AG09319 (cell line): ENCODE measurements at places on chromosomes 6 and 20.

- DNase-seq: no peak
Measured at GRCh38 chr6:87341899-87342298, 2.7 kb upstream of the C6orf163 start.

GRCh38 chr6:107674995-107675738 is 148.9 kb downstream of the SCML4 start:
- DNase-seq: no peak

DNA sequence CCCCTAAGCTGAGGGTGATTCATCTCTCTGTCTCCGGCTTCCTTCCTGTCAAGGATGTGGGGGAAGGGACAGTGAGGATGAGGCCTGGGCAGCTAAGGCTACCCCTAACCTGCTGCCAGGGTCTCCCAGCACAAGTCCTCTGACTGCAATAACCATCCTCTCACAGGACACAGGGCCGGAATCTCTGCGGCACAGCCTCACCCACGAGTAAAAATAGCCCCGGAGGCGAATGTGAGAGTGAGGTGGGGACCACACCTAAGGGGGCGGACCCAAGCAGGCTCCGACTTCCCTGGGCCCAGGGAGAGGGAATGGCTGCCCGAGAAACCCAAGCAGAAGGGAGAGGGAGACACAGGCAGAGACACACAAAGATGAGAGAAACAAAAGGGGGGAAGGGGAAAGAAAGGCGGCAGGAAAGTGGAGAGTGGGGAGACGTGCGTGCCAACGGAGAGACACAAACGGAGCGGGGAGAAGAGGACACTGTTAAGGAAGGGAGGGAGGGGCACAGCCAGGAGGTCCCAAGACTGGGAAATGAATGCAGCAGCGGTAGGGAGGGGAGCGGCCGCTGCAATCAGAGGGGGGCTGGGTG is 1.4 kb downstream of the CLIC1 start:
- DNase-seq: no peak

- DNase-seq: no peak
Measured at GRCh38 chr6:143595251-143596036, 82.3 kb upstream of the PHACTR2 start.

- DNase-seq: no peak
Measured at GRCh38 chr20:24144371-24144770, 155.8 kb upstream of the GGTLC1 start.

DNA sequence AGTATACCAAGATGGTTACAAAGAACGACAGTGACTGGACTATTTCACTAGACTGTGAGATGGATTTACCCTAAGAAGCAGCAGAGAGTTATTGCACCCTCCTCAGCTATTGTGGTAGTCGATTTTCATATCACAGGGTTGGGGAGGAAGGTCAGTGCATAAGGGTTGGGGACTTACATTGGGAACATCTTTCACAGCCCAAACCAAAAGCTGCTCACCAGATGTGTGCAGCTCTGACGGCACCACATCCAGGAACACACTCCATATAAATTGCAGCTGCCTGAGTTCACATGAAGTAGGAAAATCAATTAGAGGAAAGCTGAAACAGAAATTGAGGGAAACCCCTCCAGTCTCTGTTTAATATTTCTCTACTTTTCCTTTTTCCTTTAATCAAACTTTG is 470.5 kb upstream of the NRSN1 start:
- no peak for DNase-seq

DNA sequence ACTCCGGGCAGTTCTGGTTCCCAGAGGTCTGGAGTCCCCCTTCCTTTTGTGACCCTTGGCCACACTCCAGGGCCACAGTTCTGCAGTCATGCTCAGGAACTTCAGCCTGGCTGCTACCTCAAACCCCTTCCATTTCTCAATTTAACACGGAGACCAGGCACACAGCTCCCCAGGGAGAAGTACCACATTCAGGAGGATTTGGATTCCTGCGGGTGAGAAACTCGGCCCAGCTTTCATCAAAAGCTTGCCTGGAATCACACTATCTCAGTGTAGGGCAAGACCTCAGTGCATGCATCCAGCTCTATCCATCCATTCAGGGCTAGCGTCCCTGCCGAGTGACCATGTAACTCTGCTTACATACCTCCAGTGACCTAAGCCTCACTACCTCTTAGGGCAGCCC is 16.8 kb upstream of the IP6K3 start:
- no peak for DNase-seq

DNA sequence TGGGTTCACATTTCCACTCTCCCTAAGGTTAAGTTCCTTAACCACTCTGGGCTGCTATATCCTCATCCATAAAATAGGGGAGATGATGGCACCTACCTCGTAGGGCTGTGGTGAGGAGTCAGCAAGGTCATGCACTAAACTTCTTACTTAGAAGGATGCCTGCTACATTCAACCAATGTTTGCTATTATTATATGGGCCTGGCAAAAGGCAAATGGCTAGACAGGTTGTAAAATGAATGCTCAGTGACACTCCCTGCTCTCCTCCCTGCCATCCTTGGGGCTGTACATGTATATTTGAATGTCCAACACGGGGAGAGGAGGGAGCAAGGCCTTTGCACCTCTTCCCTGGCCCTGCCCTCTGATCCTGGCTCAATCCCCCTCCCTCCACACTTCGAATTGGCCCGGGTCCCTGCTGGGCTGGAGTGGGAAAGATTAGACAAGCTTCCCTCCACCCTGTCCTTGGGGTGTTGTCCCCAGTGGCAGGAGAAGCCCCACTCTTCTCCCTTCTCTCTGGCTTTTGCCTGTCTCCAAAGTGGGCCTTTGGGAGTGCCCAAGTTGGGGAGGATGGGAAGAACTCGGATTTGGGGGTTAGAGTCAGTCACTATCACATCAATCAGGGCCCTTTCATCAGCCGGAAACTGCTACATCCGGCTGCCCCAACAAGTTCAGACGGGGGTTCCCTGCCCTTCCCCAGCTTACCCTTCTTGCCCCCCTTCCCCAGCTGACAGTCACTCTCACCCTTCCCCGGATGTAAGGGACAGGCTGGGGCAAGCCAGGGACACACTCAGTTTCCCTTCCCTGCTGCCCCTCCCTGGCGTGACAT is 36.3 kb upstream of the VEGFA start:
- no peak for DNase-seq

DNA sequence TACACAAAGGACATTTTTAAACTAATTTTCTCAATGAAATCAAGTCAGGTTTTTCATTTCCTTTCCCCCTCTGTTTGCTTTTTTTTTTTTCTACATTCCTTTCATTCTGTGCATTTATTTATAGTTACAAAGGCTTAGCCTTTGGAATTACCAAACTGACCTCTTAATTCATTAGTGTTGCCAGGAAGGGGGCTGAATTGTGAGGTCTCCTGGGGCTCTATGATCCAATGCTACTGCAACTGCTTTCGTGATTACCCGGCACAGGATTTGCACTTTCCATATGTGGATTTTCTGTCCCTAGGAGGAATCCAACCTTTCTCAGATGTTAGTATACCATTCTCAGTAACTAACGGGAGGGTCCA is 35.3 kb downstream of the NEDD9 start:
- peak; percentile 87 for DNase-seq
